CD4-positive, alpha-beta T cell (primary cell): ENCODE measurements at places on chromosomes 3 and 15.
A peak's percentile ranks its signal among the peaks of the same experiment; 100 is the strongest.

- no peak for DNase-seq
Observed at GRCh38 chr3:197522183-197522715, 33.5 kb downstream of the BDH1 start.

GRCh38 chr3:1228289-1228688, 135.5 kb downstream of the CNTN6 start:
- DNase-seq = no peak

GRCh38 chr3:129514563-129514962, 13.9 kb upstream of the RHO start:
- no peak for DNase-seq

- no peak for DNase-seq
Observed at GRCh38 chr3:112005091-112005672, 6.5 kb downstream of the TAGLN3 start.

DNA sequence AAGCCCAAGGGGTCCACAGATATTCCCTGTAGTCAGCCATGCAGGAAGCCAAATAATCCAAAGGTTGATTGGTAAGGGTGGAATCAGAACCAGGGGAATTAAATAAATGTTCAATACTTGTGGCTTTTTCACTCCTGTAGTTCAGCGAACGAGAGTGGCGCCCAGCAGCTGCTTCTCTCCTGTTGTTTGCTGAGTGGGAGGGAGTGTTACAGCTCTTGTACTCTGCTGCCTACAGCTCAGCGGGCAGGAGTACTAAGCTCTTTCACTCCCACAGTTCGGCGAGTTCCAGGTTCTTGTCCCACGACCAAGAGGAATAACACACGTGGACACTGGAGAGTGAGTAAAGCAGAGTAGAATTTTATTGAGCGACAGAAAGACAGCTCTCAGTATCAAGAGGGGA, 105.9 kb downstream of the MOBP start:
- DNase-seq = no peak

DNA sequence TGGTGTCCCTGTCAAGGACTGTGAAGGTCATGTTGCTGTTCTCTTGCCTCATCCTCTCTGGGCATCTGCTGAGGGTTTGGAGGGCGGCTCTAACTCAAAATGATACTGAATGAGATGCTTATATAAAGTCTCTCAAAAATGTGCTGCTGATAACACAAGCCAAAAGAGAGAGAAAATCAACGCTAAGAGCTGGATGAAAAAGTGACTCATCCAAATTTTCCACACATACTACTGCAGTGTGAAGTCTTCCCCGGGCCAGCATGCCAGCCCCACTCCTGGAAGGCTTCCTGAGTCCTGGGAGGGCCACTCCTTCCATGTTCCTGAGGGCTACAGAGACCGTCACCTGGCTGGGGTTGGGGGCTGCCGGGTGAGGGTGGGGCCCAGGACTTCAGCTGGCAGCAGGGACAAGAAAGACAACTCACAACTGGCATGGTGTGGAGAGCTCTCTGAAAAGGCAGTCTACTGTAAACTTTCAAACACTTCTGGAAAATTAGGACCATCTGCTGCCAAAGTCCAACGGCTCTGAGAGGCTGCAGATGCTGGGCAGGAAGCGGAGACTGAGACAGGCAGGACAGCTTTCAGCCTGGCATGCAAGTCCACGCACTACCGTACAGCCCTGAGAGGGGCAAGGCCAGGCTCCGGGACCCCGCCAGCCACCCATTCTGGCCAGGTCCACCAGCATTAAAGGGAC, 200.3 kb downstream of the ADAMTS17 start:
- no peak for DNase-seq

- no peak for DNase-seq
Observed at GRCh38 chr3:194322678-194323211, 28.4 kb downstream of the CPN2 start.

DNA sequence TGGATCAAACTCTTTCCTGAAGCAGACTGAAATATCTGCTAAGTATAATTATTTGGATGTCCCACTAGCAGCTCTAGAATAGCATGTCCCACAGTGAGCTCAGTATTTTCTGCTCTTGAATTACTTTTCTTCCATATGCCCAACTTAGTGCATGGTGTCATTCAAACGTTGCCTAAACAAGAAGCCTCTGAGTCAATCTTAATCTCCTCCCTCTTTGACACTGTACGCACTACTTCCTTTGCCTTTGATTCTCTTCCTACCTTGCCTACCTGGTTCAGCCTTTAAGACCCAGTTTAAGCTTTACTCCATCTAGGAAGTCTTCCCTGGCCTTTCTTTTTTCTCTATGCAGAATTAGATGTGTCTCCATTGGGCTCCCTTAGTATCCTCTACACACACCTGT, 54.5 kb downstream of the SEC22A start:
- DNase-seq = no peak

DNA sequence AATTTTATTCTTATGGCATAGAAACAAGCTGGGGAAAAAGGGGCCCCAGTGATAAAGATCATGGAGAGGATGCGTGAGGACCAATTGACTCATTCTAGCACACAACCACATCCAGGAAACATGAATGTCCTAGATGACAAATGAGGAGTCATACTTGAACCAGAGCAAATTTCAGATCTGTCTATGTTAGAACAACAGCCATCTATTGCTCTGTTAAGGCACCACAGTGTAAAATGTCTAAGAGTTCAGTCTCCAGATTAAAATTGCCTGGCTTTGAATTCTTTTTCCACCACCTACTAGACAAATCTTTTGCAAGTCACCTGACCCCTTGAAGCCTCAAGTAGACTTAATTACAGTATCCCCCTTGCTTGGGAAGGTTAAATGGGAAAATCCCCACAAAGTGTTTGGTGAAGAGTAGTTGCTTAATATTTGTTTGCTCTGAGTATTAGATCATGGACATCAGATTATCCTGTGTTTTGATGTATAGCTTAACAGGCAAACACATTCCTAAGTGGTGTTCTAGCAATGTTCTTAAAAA, 258.7 kb upstream of the TGFBR2 start:
- no peak for DNase-seq

DNA sequence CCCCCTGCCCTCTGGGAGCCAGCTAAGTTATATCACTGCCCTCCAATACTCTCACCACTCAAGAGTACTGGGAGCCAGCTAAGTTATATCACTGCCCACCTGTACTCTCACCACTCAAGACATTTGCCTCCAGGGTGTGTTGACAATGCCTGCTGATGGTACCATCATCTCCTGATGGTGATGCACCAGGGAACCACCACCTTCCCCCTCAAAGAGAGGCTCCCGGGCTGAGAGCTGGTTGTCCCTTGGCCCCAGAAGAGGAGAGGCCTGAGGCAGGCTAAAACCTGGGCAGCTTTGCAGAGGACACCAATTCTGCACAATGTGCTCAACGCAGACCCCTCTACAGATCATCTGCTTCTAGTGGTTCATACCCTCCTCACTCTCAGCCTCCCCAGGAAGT, 7.5 kb upstream of the HAPLN3 start:
- no peak for DNase-seq

DNA sequence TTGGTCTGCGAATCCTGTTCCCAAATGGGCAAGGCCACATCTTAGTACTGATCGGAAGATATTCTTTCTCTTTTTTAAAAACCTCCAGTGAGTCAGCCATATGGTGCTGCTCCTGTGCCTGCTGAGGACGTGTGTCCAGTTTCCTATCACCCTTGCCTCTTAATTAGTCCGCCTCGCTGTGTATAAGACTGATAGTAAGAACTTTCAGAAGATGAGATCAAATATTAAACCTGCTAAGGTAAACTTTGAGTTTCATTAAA, 612 bp downstream of the UBA5 start:
- no peak for DNase-seq

GRCh38 chr3:97680210-97680609, 84.3 kb upstream of the ARL6 start:
- no peak for DNase-seq

DNA sequence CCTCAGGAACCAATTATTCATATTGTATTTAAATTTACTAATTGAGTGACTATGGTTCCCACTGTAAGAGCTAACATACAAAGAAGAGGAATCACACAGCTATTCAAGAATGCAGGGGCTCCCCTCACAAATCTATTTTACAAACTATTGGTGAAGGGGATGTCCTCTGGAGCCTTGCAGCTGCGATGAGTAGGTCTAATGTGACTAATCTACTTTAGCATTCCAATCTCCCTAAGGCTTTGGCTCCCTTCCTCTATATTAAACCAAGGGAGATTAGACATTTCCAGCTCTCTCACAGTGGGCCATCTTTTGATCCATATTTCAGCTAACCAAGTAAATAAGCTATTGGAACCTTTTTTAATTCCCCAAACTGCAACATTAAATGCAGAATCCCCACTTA, 514.2 kb upstream of the BCHE start:
- DNase-seq = no peak

DNA sequence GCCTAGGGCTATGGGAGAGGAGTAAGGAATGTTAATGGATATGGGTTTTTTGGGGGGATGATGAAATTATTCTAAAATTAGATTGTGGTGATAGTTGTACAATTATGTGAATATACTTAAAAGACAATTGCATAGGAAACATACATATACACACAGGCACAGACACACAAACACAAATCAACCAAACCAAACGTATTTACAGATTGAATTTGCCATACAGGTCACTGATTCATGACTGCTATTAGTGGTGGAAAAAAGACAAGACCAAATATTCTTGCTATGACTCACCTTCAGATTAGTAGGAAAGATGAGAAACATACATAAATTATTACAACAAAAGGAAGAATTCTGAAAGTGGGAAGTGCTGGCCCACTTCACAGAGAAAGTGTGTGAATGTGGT, 85.3 kb downstream of the C3orf38 start:
- DNase-seq = no peak

- DNase-seq = peak; percentile 62
Observed at GRCh38 chr3:71087143-71088018, 496.1 kb downstream of the FOXP1 start.

DNA sequence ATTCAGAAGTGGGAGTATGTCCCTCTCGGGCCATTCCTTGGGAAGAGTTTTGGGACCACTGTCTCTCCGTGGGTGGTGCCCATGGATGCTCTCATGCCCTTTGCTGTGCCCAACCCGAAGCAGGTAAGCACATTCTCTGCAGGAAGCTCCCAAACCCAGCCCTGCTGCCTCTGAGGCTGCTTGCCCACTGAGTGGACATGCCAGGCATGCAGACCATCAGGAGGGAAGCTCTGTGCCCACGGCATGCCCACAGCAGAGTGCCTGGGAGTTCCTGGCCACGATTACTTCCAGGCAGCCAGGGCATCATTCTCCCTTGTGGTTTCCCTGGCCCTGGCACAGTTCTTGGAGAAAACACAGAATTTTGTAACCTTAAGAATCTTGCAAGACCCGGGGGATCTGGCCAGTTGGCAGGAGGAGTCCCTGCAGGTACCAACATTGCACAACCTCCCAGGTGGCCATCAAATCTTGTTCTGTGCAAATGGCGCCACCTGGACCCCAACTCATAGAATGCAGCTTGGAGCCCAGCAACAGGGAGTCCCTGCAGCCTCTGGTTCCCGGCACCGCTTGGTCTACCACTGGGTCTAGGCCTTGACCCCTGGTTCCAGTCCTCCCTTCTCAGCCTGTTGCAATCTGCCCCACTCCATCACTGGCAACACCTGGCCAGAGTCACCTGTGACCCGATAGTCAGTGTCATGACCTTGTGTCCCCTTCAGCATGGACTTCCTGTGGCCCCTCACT, 20.4 kb downstream of the FAH start:
- peak; percentile 53 for DNase-seq

- no peak for DNase-seq
Observed at GRCh38 chr15:36595611-36596010, 16.2 kb downstream of the CDIN1 start.

GRCh38 chr3:48140936-48141603, 47.1 kb downstream of the CDC25A start:
- no peak for DNase-seq

DNA sequence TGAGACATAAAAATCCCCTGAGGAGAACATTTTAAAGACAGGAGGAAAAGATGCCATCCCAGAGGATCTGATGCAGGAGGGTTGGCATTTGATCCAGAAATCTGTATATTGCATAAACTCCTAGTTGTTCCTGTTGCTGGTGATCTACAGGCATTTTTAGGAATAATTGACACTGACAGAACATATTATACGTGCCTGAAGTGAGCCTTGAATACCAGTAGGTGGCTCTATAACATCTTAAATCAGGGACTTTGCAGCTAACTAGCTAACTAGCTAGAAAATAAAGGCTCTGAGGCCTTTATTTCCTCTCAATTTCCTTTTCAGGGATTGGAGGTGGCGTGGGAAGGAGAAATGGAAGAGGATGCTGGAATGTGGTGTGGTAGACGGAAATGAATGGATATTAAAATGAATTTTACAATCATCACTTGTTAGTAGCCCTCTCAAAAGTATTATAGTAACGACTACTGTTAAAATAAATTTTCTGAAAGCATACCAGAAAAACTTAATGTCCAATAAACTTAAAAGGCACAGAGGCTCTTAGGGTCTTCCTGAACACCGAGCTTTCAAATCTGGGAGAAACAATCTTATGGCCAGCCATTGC, 73.8 kb upstream of the ZBED2 start:
- peak; percentile 68 for DNase-seq

DNA sequence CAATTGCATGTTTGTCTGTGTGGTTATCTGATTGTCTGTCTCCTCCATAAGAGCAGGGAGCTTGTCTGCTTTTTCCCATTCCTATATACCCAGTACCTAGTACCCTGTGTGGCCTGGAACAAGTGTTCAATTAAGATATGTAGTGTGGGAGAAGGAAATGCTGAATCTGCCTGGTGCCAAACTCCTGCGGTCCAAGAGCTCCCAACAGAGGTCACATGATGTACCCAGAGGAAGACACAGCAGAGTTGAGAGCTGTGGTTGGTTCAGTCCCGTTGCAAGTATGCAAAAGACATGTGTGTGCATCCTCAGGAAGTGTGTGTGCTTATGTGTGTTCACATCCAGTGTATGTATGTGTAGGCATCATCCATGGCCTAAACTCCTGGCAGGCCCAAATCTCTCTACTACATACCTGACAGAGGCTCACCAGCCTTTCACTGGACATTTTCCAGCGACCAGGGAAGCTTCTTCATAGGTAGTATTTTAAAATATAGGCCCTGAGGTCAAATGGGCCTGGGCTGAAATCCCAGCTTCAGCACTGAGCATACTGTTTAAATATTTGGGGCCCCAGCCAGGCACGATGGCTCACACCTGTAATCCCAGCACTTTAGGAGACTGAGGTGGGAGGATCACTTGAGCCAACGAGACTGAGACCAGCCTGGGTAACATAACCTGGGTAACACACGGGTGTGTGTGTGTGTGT, 34.0 kb upstream of the ITGA11 start:
- no peak for DNase-seq

DNA sequence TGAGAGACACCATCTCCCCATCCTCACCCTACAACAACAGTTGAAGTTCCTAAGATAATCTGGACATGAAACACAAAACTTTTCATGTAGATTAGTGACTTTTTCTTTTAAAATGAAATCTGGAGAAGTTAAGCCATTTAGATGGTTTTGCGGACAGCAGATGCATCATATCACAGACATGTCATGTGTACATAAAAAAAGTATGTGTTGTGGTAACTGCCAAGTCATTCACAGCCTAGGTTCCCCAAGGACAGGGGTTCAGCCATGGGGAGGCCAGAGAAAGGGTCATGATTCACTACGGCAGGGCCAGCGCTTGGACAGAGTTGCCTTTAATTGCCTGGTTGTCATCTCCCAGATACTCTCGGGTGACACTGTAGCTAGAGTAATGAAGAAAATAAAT, 163.2 kb downstream of the PDZRN3 start:
- no peak for DNase-seq

GRCh38 chr3:178603735-178604134, 67.5 kb downstream of the KCNMB2 start:
- no peak for DNase-seq

- DNase-seq = no peak
Observed at GRCh38 chr15:100103828-100104227, 237.9 kb downstream of the ADAMTS17 start.
